ENCODE measurements at places on chromosomes 4 and X.

DNA sequence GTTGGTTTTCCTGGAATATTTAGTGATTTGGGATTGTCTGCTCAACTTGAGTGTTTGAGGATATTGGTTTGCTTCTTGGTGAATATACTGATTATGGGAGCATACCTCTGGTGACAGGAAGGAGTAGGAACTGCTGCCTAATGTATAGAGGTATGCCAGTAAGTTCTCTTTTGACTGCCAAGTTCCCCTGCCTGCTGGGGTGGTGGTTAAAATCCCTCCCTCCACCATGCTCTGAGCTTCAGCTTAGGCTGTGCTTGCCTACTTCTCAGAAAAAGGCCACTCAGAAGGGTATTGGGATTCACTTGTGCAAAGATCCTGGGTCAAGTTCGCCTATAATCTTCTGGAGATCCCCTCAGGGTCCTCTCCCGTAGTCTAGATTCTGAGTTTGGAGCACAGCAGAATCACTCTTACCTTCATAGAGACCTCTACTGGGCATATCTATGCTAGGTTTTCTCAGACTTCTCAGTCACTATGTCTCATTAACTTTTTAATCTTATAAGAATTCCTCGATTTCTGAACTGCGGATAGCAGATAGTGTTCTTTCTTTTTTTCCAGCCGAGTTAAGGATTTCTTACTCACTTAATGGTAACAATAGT is 44.7 kb upstream of the DCK start:
- DNase-seq: no peak

DNA sequence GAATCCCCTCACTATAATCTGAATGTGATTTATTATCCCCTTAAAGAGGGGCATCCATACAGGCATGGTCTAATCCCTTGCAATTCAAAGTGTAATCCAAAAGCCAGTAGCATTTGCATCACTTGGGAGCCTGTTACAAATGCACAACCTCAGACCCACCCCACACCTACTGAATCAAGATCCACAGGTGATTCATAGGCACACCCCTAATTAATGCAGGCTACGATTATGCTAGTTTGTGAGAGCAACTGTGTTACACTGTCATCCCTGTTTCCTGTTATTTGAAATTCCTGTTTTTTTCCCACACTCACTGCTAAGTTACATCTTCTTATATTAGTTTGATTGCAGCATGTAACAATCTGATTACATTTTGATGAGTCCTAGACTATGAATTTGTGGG is 120.0 kb downstream of the RAB28 start:
- no peak for DNase-seq

GRCh38 chrX:24018809-24019208 is 8.2 kb downstream of the KLHL15 start:
- no peak for DNase-seq

GRCh38 chr4:139740531-139741041 is 75.0 kb downstream of the MGST2 start:
- DNase-seq: no peak

DNA sequence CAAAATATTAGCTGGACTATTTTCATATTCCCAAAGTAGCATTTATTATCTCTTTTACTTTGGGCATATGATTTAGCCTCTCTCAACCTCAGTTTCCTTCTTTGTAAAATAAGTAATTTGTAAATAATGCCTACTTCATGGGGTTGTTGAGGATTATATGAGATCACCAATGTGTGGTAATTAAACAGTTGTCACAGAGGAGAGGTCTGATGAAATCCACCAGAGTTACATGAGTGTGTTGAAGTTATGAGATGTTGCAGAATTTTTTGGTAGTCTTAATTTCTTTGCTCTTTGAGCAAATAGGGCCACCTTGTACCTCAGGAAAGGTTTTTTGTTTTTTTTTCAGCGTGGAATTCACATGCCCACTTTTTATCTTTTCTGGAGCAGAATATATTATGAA is 1.4 kb downstream of the COX7B start:
- no peak for DNase-seq

DNA sequence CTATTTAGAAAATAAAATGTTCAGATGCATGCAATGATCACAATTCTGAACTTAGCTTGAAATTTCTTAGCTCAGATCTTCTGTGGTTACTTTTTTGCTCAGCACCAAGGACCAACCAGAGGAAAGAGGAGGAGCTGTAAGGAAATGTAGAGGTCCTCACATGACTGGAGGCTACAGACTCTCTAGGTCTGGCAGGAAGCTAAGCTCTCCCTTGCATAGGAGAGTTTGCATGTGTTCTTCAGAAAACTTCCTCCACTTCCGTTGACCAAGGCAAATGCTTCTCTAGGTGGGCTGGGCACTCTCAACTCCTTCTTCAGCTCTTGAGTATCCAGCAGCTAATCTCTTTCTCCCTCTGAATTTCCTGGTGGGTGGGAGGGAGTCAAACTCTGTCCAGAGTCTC is 119.6 kb downstream of the BTC start:
- no peak for DNase-seq

GRCh38 chrX:1511829-1512228 is 25.2 kb downstream of the P2RY8 start:
- no peak for DNase-seq

DNA sequence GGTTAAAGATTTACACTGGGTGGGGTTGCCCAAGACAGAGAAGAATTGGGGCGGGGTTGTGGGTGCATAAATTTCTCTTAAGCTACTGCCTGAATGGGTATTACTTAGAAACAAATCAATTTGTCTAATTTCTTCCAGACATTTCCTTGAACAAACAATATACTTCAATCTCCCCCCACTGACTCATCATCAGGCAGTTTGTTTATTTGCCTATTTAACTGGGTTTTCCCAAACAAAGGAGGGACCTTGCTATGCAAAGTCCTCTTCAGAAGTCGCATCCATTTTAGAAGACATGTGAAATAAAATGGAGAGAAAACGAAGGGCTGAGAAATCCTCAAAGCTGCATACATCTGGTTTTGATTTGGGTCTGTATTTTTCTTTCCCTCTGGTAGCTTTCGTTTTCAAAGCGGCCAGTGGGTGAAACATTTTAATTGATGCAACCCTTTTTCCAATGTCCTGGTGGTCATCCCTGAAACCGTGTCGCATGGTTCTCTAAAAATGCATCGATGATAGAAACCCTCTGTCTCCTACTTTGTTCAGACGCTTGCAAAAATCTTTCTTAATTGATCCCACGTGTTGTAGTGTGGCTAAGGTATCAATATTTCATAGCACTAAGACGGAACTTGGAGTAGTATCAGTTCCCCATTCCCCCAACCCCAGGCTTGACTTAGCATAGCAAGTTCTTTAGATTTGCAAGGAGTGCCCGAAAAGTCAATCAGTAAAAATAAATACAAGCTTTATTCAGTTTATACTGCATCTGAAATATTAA is 115.1 kb upstream of the MXRA5 start:
- DNase-seq: no peak

- no peak for DNase-seq
Observed at GRCh38 chr4:162341533-162341932, 177.7 kb upstream of the FSTL5 start.

DNA sequence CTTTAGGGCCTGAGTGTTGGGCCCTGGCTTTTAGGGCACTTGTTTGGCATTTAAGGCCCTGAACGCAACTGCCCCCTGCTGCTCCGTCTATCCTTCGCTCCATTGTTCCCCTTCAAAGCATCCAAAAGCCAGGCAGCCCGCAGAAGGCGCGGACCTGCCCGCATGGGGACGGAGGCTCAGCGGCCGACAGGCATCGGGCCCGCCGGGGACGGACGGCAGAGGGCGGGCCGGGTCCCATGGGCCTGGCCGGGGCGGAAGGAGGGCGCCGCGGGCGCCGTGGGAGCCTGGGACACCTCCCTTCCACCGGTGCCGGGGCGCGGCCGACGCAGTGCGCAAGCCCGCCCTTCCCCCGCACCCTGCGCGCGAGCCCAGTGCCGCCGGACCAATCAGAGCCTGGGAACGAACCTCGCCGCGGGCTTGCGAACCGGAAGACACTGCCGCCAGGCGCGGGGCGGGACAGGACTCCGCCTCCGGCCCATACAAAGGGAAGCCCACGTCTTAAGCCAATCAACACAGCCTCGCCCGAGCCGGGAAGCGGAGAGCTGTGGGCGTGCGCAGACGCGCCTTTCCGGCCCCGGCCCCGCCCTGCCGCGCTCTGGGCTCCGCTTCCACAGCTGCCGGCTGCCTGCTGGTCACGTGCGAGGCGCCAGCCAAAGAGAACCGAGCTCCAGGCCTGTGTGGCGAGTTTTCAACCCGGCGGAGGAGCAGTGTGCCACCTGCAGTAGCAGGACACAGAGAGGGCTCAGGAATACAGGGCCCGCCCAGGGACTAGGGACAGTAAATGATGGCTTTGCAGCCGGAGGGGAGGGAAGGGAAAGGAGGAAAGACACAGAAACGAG is 2.1 kb upstream of the ARHGAP4 start:
- DNase-seq: peak; percentile 95

- DNase-seq: no peak
Observed at GRCh38 chr4:54726907-54727306, 69.2 kb downstream of the KIT start.

GRCh38 chr4:48134081-48134480 is at the start of gene TXK:
TXK (minus strand) TSS chr4:48134250; CDS start chr4:48134170, 80 bp downstream.
- DNase-seq: no peak

DNA sequence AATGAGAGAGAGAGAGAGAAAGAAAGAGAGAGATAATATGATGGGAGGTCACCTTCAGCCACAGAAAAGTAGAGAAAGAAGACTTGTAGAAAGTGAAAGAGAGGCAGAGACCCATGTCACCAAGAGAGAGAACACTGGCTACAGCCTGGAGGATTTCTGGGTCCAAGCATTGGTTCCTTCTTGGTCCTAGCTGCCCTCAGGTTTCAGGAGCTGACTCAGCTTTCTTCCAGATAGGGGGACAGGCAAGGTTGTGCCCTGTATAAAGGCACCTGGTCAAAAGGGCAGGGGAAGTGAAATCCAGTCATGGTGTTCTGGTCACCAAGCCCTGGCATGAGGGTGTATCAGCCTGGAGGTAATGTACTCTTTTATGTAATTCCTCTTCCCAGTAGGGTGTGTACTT is 47.5 kb upstream of the XK start:
- DNase-seq: no peak

- no peak for DNase-seq
Observed at GRCh38 chr4:81455897-81456296, 15.8 kb downstream of the RASGEF1B start.

DNA sequence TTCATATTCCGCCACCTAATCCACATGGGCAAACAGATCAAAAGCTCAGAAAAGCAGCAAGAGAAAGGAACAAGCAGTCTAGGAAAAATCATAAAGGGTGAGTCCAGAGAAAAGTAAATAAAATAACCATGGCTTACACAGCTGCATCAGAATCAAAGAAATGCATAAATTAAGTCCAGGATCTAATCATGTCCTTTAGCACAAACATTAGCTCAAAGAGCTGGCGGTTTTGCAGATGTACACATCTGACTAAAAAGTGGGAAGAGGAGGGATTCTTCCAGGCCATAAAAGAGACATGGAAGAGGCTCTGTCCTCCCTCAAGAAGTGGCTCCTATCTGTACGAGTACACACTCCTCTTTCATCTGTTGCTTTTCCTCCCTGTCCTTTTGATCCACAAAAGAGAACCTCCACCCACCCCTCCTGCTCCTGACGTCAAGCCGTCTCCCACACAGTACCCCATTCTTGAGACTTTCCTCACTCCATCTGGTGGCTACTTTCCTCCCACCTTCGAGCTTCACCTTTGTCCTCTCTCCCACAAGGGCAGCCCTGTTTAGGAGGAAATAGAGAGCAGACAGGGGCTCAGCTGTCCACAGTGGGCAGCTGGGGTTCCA is 92.5 kb downstream of the RASL11B start:
- DNase-seq: no peak

DNA sequence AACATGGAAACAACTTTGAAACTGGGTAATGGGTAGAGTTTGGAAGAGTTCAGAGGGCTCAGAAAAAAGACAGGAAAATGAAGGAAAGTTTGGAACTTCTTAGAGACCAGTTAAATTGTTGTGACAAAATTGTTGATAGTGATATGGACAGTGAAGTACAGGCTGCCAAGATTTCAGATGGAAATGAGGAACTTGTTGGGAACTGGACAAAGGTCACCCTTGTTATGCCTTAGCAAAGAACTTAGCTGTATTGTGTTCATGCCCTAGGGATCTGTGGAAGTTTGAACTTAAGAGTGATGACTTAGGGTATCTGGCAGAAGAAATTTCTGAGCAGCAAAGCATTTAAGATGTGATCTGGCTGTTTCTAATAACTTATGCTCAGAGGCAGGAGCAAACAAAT is 5.1 kb upstream of the ARL13A start:
- DNase-seq: no peak

GRCh38 chr4:101355767-101356702 is 8.7 kb upstream of the PPP3CA start:
- DNase-seq: peak; percentile 79

DNA sequence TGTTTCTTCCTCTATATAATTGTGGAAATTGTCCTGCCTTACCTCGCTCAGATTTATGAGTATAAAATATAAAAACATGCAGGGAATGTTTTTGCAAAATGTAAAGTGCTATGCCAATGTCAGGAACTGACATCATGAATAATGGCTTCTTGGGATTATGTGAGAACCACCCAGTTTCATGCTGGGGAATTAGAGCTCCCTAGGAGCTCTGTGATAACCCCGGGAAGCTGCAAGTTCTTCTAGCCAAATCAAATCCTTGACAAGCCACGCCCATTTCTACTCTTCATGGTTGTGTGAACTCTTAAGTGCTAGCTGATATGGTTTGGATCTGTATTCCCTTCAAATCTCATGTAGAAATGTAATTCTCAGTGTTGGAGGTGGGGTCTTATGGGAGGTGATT is 85.9 kb upstream of the PAK3 start:
- no peak for DNase-seq

DNA sequence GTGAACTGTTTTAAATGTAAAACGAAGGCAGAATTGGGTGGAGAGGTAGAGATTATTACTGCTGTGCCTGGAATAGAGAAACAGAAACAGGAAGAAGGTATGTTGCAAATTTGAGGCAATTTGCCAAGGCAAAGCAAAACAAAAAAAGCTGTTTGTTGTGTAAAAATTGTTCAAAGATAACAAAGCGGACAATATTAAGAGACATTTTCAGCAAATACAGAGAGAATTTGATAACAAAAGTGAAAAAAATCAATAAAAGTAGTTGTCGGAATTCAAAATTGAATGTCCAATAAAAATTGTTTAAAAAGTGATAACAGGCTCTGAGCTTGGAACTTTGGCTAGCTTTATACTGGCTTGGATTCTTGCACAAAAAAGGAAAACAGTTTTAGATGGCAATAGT is 14.4 kb upstream of the SMS start:
- DNase-seq: peak; percentile 15

All from RCC 7860 (cell line).